Left renal pelvis (tissue), 4 donors: ENCODE measurements at places on chromosomes 5 and 9.

DNA sequence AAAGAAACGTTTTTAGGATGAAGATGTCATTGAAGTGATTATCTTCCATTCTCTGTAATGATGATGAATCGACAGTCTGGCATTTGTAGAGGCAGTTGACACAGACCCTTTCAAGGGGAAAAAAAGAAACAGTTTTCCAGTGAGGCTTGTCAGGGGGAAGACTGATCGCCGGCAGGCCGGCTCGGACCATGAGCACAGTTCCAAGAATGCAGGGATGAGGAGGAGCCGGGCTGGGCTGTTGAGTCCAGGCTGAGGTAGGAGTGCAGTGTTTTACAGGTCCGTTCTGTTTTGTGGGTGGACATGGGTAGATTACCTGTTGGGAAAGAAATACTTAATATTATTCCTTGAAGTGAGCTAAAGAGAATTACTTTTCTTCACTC, 194.6 kb downstream of the AOPEP start:
- DNase-seq = no peak

DNA sequence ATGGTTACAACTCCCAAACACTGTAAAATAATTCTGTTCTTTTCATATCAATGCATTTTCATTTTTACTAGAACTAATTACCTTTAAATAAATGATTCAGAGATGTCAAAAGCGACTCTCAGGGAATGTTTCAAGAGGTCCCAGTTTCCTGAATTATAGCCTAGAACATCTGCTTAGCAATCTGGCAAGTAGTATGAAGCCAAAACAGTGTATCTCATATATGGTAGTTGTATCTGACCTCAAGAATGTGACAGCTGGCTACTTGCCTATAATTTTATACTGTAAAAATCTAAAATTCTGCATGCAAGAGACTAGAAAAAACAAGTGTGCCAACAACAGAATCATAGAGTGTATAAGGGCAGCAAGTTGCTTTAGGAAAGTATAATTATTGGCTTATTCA, 187.7 kb upstream of the POU5F2 start:
- no peak for DNase-seq

DNA sequence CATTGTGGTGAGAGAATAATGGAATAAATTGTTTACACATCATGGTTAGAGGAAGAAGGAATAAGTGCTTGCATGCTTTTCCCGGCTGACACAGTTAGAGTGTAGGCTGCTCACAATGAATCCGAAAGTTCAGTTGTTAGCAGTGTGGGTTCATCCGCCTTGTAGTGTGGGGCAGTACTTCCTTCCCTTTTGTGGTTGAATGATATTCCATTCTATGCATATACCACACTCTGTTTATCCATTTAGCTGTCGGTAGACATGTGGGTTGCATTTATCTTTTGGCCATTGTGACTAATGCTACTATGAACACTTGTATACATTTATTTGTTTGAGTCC, 84.0 kb downstream of the COL5A1 start:
- no peak for DNase-seq

- no peak for DNase-seq
Observed at GRCh38 chr9:135321580-135321979, 158.0 kb upstream of the PPP1R26 start.

GRCh38 chr5:91079037-91079436, 304.1 kb downstream of the ARRDC3 start:
- DNase-seq = no peak

DNA sequence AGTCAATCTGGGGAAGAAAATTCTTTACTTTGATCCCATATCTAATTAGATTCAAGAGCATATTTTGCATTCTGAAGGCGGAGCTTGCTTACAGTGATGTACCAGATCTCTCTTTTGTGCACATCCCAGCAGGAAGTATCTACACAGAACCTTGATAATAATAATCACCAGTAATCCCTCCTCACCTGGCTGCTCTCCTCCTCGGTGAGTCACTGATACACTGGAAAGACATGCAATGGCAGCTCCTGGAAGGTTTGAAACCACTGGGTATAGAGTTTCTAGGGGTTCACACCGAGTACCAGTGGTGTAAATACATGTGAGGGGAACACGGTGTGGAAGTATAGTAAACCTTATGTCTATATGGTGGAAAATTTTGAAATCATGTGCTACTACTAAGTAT, 205.5 kb upstream of the TARS1 start:
- DNase-seq = no peak

DNA sequence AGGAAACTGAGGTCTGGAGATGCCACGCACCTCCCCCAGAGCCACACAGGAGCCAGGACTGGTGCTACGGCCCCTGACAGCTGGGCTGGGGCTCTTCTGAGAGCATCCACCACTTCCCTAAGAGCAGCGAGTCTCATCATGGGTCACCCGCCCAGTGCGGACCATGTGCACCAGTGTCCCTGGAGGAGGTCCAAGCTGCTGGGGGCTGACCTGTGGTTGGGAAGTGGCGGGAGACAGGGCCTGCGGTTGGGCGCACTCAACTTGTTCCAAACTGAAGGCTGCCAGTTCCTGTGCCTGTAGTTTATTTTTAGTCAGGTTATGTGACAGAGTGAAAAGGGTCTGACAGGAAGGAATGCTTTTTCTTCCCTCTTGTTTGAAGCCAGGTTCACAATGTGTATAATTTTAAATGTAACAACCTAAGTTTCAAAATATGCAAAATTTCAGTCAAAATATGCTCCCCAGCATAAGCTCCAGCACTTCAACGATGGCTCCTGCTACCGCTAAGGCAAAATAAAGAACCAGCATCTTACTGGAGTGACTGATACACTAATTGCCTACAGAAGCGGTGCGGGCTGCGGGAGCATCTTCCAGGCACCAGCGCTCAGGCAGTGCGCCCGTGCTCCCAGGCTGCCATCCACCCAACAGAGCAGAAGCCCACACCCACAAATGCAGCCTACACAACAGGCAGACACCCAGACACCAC, 14.8 kb downstream of the BARHL1 start:
- no peak for DNase-seq

DNA sequence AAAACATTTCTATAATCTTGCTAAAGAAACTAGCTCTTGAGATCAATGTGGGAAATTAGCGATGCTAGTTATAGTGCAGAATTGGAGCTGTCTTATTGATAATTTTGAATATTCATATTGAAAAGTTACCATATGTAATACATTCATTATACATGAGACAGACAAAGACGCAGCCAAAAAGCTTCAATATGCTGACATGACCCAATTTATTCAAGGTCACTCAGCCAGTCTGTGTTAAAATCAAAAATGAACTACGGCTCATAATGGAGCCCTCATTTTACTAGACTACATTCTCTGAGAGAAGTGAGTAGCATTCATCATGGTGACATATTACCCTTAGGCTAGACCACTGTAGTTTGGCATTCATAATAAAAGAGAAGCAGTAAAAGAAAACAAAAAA, 107.3 kb upstream of the GABRG2 start:
- DNase-seq = no peak

GRCh38 chr5:102638316-102638715, 116.8 kb upstream of the PAM start:
- DNase-seq = no peak
